NAMALWA (cell line): ENCODE measurements at places on chromosomes 13 and 19.
A peak's percentile ranks its signal among the peaks of the same experiment; 100 is the strongest.

DNA sequence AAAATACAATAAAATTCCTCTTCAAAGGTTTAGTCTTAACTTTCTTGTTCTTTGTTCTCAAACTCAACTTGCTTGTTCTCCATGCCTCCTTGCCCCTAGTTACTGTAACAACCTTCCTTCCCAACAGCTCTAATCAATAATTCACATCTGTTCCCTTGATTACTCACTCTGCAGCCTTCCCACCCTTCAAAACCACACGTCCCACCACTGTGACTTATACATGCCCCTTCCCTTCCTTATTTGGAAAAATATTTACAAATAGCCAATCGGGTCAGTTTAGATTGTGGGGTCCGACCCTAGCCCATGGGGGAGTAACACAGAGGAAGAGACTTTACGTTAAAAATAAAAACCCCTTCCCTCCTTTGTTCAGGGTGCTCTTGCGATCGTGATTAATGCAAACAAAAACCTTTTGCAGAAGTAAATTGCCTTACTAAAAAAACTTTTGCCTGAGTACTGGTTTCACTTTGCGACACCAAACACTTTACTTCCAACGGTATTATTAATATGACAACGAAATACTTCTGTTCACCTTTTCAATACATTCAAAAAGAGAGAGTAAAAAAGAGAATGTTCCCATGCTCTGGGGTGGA lies 512 bp upstream of the ZNF93 start:
- no peak for DNase-seq

DNA sequence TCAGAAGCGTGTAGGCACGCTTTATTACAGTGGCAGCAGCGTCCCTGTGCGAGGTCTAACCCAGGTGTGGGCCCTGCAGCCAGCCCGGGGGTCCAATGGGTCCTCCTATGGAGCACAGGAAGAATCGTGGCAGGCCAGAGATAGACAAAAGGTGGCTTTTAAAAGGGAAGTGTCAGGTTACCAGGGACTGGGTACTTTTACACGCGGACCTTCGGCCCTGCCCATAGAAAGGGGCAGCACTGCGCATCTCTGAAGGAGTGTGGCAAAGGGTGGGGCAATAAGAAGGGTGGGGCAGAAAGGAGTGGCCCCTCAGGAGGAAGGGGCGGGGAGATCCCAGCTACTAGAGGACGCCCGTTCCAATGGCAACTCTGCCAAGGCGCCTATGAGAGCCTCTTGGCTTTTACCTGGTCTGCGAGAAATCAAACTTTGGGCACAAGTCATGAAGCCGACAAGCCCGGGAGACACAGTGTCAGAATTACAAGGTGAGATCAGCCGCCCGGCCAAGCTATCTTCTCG lies 1419.8 kb downstream of the UQCRFS1 start:
- peak; percentile 90 for DNase-seq

- DNase-seq = no peak
Observed at GRCh38 chr13:112624602-112625430, 36.9 kb upstream of the TUBGCP3 start.

DNA sequence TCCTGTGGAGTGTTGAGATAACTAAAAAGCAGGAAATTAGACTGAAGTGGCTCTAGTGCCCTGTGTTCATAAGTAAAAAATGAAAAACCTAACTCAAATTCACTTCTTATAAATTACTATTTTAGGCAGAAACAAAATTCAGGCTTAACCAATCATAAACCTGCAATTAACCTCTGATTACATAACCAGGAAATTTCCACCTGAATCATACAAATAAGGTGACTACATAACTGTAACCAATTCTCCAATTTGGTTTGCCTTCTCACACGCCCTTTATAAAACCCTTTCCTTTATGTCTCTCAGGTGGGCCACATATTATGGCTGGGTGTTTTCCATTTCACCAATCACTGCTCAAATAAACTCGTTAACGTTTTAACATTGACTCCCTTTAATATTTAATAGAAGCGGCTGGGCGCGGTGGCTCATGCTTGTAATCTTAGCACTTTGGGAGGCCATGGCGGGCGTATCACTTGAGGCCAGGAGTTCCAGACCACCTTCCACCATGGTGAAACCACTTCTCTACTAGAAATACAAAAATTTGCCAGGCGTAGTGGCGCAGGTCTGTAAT lies 22.9 kb upstream of the ZNF724 start:
- peak; percentile 35 for DNase-seq

DNA sequence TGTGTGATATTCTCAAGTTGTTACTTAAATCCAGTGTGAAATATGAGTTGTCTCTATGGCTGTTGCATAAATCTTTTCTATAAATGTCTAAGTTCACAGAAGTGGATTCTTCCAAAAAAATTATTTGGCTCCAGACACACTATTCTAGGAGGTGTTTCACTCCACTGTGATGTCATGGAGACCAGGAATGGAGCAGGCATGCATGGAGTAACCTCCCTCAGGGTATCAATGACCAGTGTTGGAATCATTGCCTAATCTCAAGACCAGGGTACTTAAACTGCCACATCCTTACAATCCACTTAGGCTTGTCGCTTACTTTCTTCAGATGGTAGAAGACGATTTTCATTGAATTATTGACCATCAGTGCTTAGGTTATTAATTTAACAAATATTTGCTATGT lies 55.4 kb downstream of the LRRC63 start:
- no peak for DNase-seq

DNA sequence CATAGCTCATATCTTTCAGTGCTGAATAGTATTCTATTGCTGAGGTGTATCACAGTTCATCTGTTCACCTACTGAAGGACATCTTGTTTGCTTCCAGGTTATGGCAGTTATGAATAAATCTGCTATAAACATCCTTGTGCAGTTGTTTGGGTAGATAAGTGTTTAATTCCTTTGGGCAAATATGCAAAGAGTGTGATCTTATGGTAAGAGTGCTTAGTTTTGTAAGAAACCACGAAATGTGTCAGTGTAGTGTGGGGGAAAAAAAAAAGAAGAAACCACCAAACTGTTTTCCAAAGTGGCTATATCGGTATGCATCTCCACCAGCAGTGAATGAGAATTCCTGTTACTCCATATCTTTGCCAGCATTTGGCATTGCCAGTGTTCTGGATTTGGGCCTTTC lies 93.3 kb downstream of the PIBF1 start:
- no peak for DNase-seq

DNA sequence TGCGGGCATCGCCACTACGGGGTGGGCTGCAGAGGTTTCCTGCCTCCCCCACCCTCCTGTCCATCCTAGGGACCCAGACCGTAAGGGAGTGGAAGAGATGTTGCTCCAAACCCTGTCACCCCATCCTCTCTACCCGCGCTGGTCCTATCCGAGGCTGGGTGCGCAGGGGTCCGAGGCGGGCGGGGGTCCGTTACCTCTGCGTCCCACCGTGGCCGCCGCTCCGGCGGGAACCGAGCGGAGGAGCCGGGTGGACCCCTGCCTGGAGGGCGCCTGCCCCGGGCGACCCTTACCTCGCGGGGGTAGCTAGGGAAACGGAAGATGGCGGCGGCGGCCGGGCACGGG lies at the start of gene DGKH:
DGKH (plus strand) TSS at position 307 of the 342 bp plus-strand sequence. CDS start 126 bp downstream, outside the sequence.
- DNase-seq = no peak

GRCh38 chr19:10478903-10479384 lies 24.2 kb downstream of the KEAP1 start:
- peak; percentile 37 for DNase-seq

DNA sequence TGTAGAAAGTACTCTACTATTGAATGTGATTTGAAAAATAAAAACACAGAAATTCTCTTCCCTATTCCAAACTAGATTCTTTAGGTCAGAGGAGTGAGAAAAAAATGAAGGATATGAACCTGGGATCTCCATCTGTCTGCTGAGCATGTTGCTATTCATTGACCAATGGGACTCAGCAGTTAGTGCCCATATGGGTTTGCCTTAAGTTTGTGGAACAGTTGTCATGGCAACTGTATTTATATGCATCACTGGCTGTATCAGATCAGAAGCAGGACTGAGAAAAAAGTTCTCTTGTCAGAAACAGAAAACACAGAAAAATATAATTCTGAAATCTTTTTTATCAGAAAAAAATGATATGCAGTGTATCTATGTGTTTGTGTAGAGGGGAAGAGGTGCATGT lies 73.3 kb upstream of the ATXN8OS start:
- peak; percentile 11 for DNase-seq

DNA sequence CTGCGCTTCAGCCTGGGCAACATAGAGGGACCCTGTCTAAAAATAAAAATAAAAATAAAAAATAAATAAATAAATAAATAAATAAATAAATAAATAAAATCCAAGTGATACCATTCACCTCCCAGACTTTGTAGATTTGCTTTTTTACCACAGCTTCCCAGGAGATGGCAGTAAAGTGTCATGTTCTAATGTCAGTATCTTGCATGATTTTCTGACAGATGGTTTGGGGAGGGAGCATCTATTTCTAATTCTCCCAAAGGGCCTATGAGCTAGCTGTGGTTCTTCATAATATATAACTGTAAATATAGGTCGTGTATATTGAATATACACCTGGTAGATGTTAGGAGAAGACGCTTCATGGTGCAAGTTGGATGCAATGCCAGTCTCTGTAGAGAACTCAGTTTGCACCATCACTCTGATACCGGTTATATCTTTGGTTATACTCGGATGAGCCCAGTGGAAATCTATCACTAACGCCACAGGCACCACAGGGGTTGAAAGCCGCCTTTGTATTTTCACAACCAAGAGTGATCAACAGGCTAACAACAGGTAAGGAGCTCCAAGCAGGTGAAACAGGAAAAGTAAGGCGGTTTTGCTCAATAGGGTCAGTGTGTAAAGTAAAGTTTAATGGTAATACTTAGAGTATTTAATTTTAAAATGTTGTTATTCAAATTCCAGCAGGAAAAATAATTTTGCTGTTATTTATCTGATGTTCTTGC lies 13.9 kb downstream of the APLP1 start:
- DNase-seq = peak; percentile 90
